Femur (tissue), 1 donor: ENCODE measurements at places on chromosomes 12 and 14.

GRCh38 chr12:65825183-65825506 lies 862 bp downstream of the HMGA2 start:
- no peak for DNase-seq

GRCh38 chr12:31491241-31491794 lies 99.6 kb downstream of the DENND5B start:
- no peak for DNase-seq

GRCh38 chr12:132419631-132420246 lies 70.2 kb upstream of the FBRSL1 start:
- DNase-seq = no peak

DNA sequence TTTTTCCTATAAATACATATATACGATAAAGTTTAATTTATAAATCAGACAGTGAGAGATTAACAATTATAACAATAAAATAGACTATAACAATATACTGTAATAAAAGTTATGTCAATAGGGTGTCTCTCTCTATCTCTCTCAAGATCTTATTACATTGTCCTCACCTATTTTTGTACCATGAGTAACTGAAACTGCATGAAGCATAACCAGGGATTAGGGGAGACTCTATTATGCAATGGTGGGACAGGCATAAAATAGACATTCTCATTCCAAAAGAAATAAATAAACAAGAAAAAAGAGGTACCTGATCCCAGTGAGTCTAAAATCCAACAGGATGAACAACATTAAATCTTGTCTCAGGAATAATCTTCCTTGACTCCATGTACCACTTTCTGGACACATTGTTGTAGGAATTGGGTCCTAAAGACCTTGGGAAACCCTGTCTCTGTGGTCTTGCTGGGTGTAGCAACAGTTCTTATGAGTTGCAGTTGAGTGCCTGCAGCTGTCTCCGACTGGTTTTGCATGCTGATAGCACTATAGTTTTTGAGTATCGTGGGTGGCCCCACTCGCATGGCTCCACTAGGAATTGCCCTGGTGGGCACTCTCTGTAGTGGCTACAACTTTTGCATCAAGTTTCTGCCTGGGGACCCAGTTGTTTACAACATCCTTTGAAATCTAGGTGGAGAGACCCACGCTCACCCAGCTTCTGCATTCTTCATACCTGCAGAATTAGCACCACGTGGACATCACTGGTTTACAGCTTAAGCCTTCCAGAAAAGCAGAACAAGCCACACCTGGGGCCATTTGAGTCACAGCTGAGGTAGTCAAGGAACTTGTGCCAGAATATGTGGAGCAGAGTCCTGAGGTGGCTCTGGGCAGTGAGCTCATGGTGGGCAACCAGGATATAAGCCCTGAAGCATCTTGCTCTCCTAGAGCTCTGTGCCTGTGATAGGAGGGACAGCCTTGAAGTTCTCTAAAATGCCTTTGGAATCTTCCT lies 204.7 kb downstream of the KITLG start:
- DNase-seq = no peak

DNA sequence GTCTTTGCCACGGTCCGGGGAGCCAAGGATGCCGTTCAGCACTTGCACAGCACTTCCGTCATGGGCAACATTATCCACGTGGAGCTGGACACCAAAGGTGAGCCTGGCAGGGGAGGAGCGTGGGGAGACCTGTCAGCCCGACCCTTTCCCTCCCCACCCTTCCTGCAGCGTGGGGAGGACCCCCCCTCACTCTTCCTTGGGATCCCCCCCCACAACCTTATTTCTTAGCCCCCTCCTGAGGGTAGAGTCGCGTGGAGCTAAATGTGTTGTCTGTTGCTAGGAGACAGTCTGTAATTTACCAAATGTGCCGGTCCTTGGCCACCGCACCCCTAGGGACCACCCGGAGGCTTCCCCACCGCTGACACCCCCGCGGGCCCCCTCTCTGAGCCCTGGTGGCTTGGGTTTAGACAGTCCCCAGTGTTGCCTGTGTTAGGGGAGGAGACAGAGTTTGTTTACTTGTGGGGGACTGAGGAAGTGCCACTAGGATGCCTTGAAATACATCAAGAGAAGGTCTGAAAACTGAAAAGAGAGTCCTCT lies 2.3 kb downstream of the SETD1B start:
- DNase-seq = no peak
